LHCN-M2 (cell line): ENCODE measurements at places on chromosomes 3 and 15.

GRCh38 chr3:177449360-177450006 is 252.2 kb upstream of the TBL1XR1 start:
- peak; percentile 72 for DNase-seq

DNA sequence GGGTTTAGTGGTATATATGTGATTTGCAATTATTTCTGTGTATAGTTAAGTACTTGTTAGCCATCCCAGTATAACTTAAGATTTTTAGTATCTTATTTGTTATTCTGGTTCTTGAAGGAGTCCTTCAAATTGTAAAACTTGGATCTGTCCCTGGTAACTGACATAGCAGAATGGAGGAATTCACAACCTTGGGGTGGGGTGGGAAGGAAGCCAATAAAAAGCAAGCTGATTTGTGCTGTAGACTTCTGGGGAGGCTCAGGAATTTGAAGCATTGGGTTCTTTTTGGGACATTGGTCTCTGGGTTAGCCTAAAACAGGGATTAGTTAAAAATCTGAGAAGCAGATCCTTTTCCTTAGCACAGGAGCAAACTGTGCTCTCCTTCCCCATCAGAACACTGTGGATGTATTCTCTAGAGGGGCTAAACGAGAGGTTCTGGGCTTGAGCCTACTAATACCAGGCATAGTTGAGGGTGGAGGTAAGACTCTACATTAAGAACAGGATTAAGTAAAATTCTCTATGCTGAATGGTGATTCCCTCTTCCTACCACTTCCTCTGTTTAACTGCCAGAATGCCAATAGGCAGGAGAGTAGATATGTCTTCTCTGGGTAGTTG is 42.2 kb downstream of the GMPS start:
- peak; percentile 8 for DNase-seq

GRCh38 chr15:90496791-90497190 is 32.9 kb upstream of the CRTC3 start:
- no peak for DNase-seq

GRCh38 chr3:135451037-135451785 is 514.3 kb upstream of the PPP2R3A start:
- DNase-seq: no peak

- no peak for DNase-seq
These were observed 4.3 kb downstream of the MASP1 start for GRCh38 chr3:187287256-187287655.

DNA sequence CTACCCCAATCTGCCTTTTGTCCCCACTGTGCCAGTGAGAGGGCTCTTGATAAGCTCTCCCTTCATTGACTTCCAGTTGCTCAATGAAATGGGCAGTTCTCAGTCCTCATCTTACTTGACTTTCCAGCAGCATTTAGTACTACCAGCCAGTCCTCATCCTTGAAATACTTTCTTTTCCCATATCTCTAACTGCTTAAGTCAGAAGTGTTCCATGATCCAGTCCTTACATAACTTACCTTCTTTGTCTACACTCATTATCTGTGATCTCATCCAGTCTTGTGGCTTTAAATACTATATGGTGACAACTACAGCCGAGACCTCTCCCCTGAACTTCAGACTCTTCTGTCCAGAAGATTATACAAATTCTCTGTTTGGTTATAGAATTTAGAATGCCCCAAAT is 28.7 kb downstream of the RARRES1 start:
- DNase-seq: no peak

GRCh38 chr3:128998561-128998960 is 2.5 kb upstream of the EFCC1 start:
- DNase-seq: no peak

DNA sequence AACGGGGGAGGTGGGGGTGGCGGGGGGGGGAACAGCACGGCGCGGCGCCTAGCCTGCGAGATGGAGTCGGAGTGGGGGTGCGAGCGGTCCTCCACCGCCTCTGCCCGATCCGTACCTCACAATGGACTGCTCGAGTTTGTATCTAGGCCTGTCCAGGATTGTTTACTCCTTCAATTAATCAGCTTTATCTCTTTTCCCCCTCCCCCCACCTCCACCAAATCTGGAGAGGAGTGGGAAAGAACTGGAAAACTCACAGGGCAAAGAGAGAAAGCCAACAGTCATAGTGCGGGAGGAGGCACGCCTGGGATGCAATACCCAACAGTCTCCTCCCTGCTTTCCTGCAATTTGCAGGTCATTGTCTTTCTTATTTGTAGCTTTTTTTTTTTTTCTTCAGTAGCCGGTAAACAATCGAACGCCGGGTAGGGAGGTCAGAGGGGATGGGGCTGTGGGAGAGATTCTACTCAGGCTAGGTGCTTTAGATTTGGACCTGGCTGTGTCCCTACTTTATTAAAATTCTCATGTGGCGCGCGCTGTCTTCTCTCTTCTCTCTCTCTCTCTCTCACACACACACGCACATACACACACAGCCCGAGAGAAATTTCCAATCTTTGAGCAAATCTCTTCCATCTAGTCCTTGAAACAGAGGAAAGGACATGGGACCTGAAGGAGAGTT is 6.9 kb upstream of the MEIS2 start:
- DNase-seq: no peak

DNA sequence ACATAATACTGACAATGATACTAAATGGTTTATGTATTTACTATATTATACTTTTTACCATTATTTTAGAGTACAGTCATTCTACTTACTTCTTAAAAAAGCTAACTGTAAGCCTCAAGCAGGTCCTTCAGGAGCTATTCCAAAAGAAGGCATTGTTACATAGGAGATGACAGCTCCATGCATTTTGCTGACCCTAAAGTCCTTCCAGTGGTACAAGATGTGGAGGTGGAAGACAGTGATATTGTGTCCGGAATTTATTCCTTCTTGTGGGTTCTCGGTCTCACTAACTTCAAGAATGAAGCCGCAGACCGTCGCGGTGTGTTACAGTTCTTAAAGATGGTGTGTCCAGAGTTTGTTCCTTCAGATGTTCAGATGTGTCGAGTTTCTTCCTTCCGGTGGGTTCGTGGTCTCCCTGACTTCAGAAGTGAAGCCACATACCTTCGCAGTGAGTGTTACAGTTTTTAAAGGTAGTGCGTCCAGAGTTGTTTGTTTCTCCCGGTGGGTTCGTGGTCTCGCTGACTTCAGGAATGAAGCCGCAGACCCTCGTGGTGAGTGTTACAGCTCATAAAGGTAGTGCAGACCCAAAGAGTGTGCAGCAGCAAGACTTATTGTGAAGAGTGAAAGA is 20.9 kb downstream of the AVEN start:
- DNase-seq: no peak

GRCh38 chr3:171862993-171863521 is 19.9 kb downstream of the TMEM212 start:
- peak; percentile 65 for DNase-seq

GRCh38 chr3:79729096-79729495 is 38.7 kb downstream of the ROBO1 start:
- DNase-seq: peak; percentile 44

GRCh38 chr3:196216089-196216564 is at the start of gene SLC51A:
Gene SLC51A, plus strand, starts transcription at chr3:196216534. Its CDS starts 179 bp downstream, at chr3:196216713.
- DNase-seq: no peak

GRCh38 chr3:188944108-188944507 is 227.7 kb upstream of the TPRG1 start:
- DNase-seq: no peak

- DNase-seq: no peak
These were observed 30.7 kb downstream of the SCN11A start for GRCh38 chr3:39021029-39021428.

GRCh38 chr3:185645596-185646381 is 59.7 kb downstream of the SENP2 start:
- DNase-seq: no peak

DNA sequence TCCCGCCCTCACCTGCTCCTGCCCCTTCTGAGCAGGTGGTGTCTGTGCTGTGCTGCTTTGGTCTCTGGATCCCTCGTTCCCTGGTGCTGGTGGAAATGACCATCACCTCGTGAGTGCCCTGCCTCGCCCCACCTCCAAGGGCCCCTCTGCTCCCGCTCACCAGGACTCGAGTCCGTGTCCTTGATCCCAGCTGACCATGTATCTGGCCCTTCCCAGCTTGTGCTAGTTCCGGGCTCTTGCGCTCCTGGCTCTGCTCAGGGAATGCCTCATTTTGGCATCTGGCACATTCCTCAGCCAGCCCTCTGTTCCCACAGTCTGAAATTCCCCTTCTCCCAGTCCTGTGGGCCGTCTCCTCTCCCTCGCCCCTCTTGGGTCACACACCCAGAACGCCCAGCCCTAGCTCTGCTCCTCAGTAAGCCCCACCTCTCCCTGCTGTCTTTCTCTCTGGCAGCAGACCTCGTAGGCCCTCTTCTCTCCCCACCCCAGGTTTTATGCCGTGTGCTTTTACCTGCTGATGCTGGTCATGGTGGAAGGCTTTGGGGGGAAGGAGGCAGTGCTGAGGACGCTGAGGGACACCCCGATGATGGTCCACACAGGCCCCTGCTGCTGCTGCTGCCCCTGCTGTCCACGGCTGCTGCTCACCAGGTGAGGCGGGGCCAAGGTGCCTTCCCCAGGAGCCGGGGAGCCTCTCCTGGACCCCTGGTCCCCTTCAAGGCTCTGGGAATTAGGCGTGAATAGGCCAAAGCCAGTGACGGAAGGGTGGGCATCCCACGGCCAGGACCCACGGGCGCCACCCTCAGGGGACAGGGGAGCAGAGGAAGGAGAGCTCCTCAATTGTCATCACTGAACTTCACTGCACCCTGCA is 11.5 kb downstream of the SLC51A start:
- DNase-seq: peak; percentile 39

DNA sequence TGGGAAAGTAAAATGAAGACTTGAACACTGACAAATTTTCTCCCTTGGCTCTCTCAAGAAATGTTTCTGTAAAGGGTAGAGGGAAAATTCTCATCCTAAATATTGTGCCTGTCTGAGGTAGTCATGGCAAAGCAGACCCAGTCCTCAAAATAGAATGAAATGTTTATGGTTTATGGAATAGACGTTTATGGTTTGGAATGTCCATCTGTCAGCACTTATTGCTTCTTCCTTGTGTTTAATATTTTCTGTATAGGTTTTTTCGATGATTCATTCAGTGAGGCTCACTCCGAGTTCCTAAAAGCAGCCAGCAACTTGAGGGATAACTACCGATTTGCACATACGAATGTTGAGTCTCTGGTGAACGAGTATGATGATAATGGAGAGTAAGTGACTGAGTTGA is 13.9 kb downstream of the ELL3 start:
- no peak for DNase-seq

DNA sequence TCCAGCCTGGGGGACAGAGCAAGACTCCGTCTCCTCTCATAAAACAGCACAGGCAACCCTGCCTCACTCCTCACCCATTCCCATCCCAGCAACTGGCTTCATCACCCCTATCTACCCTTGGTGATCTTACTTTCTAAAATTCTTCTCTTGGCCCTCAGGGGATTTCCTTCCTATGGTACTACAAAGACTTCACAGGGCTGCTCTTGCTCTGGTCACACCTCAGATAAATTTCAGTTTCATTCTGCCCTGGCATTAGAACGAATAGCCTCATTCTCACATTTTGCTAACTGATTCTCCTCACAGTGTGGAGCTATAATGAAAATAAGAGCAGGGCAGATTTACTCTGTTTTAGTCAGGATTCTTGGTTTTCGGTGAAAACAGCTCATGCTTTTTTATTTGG is 22.1 kb upstream of the CRBN start:
- no peak for DNase-seq

- DNase-seq: no peak
These were observed 201.7 kb downstream of the GAP43 start for GRCh38 chr3:115825046-115825445.

- peak; percentile 52 for DNase-seq
These were observed 27.8 kb downstream of the SHQ1 start for GRCh38 chr3:72820415-72820814.

DNA sequence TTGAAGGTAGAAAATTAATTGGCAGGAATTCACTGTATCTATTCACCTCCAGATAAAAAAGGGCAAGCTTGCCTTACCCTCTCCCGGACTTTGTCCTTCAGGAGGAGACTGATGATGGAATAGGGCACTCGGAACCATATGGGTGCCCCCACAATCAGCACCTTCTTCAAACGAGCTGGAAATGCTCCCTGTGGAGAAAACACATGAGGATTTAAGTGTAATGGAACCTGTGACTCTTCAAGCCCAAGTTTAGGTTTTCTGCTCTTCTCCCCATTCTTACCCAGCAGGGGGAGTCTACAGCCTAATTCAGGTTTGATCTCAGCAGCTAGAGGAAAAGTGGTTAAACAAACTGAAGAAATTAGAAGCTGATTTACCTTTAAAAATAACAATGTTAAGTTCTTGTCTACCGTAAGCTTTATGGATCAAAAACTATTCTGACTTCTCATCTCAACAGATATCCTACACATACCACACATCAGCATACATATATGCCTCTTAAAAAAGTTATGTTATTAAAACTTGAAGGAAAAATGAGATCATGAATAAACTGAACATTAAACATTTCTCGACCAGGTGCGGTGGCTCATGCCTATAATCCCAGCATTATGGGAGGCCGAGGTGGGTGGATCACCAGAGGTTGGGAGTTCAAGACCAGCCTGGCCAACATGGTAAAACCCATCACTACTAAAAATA is 57.5 kb upstream of the SIN3A start:
- peak; percentile 48 for DNase-seq

- no peak for DNase-seq
These were observed 121.1 kb upstream of the ALDH1A3 start for GRCh38 chr15:100758555-100758954.

- peak; percentile 49 for DNase-seq
These were observed 45.6 kb downstream of the OIP5 start for GRCh38 chr15:41286665-41287333.

DNA sequence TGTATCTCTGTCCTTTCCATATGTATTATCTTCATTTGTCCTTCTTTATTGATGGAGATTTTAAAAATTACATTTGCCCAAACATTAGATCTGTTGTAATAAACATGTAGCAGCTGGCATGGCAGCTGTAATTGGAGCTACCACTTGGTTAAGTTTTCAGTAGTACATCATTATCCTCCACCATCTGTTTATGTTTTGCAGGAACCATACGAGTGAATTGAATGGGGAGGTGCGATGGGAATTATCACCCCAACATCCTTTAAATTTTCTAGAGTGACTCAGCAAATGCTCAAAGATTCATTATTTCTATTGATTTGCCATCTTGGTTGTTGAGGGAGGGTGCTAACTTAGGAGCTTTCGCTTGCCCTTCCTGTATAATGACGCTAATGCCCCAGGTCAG is 32.6 kb upstream of the NOX5 start:
- DNase-seq: no peak

DNA sequence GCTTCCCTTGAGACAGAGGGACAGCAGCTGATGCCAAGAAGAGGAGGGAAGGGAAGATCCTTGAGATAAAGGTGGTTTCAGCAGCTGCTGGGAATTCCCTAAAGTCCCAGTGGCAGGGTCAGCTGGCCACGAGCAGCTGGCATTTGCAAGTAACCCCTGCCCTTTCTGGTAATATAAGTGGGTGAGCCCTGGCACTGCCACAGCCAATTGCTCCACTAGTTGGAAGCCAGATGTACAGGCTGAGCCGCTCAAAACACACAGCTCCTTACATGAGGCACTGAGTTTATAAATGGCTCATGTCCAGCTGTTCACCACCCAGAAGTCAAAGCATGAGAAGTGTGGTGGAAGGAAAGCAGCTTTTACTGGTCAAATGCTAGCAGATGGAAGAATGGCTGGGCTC is 35.4 kb downstream of the PRR20G start:
- DNase-seq: peak; percentile 1

- DNase-seq: no peak
These were observed 879 bp upstream of the PDHB start for GRCh38 chr3:58434511-58434910.
